ENCODE measurements at places on chromosomes 3 and 15.

GRCh38 chr3:106566277-106566676 is 697.5 kb upstream of the CBLB start:
- DNase-seq = no peak

GRCh38 chr3:102068327-102068726 is 219.0 kb downstream of the NFKBIZ start:
- DNase-seq = no peak

GRCh38 chr15:80549654-80550053 is 145.5 kb upstream of the ABHD17C start:
- no peak for DNase-seq

- no peak for DNase-seq
Observed at GRCh38 chr3:136465296-136465695, 215.2 kb downstream of the PCCB start.

GRCh38 chr15:39172380-39173281 is 408.2 kb upstream of the THBS1 start:
- DNase-seq = no peak

GRCh38 chr3:178673529-178673928 is 137.3 kb downstream of the KCNMB2 start:
- peak; percentile 33 for DNase-seq

DNA sequence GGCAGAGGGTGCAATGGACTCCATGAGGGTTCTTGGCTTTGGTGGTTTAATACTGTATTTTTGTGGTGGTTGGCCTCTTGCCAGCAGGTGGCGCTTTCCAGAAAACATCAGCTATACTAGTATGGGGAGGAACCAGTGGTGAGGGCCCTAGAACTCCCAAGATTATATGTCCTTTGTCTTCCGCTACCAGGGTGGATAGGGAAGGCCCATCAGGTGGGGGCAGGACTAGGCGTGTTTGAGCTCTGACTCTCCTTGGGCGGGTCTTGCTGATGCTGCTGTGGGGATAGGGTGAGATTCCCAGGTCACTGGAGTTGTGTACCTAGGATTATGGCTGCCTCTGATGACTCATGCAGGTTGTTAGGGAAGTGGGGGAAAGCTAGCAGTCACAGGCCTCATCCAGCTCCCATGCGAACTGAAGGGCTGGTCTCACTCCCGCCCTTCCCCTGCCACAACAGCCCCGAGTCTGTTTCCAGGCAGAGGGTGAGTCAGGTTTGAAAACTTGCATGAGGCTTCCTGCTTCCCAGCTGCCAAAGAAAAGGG is 357.7 kb downstream of the OTOL1 start:
- peak; percentile 85 for DNase-seq

DNA sequence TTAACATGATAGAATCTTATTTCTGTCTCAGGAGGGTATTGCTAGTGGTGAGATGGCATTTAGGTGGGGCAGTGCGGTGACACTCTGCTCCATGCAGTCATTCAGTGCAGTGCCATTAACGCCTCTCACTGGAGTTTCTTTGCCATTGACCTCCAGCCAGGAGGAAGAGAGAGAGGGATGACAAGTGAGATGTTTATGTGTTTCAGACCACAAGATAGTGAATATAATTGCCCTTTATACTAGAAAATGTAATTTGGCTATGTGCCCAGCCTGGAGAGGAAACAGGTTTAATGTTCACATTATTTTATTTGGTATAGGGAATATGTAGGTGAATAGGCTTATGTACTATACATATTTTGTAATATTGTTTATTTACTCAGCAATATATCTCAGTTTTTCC is 84.5 kb downstream of the ZIC1 start:
- no peak for DNase-seq

- DNase-seq = no peak
Observed at GRCh38 chr3:33971055-33971454, 172.6 kb downstream of the PDCD6IP start.

GRCh38 chr3:138888560-138888959 is 53.8 kb upstream of the PIK3CB start:
- peak; percentile 64 for DNase-seq

DNA sequence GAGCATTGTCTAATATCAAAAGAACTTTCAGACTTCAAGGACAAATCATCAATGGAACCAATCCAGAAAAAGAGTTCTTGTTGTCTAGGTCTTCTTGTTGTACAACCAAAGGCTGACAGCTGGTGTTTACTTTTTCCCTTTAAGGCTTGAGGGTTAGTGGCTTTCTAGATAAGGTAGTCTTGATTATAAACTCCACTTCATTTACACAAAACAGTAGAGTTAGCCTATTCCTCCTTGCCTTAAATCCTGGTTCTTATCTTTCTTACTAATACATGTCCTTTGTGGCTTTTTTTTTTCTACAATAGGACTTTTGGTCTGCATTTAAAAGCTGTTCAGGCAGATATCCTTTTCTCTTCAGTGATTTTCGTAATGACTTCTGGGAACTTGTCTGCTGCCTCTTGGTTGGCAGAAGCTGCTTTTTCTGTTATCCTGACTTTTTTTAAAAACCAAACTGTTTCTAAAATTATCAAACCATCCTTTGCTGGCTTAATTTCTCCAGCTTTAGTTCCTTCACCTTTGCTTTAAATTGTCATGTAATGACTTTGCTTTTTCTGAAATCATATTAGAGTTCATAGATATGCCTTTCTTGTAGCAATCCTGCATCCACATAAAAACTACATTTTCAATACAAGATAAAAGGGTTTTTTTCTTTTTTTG is 44.8 kb downstream of the STRIT1 start:
- no peak for DNase-seq

DNA sequence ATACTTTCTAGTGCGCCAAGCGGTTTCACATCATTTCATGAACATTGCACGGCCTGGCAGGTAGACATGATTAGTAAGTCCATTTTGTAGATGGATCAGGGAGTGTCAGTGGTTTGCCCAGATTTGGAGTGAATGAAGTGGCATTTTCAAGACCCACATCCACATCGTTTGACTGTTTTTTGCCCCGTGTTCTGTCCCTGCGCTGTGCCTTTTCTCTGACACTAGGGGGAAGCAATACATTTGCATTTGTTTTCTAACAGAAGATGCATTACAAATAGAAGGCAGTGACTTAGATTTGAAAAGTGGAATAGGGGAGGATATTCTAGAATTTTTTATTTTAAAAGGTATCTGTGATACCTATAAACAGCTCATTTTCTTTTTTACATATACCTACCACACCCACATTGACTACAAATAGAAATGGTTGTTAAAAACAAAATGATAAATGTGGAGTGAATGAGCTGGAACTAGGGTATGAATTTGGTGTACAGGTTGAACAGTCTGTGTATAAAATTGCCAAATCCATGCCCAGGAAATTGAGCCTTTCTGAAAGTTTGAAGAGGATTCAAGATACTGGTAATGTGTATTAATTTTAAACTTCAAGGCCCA is 98.0 kb downstream of the USP13 start:
- DNase-seq = peak; percentile 39

- DNase-seq = peak; percentile 13
Observed at GRCh38 chr3:157282261-157283191, 122.6 kb upstream of the CCNL1 start.

- peak; percentile 19 for DNase-seq
Observed at GRCh38 chr3:51099794-51100535, 285.1 kb upstream of the MANF start.

GRCh38 chr15:57432141-57432741 is 55.9 kb downstream of the CGNL1 start:
- DNase-seq = no peak

DNA sequence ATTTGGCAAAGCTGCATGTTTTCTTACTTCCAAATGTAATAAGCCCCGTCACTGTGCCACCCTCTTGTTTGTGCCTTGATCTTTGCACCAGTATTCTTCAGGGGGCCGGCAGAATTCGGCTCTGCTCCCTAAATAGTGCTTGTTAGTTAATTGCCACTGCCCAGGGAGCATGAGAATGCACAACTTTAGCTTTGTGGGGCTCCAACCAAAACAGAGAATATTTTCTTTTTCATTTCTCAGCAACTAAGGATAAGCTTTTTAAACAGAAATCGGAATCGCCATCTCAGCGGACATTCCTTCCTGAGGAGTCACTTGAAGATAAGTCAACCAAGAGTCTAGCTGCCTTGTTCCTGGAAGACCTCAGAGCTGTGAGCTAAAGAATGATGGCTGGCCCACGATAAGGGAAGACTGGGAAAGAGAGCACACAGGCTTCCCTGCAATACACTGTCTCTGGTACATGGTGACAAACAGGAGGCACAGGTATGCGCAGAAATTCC is 106.0 kb downstream of the LRIG1 start:
- DNase-seq = no peak

DNA sequence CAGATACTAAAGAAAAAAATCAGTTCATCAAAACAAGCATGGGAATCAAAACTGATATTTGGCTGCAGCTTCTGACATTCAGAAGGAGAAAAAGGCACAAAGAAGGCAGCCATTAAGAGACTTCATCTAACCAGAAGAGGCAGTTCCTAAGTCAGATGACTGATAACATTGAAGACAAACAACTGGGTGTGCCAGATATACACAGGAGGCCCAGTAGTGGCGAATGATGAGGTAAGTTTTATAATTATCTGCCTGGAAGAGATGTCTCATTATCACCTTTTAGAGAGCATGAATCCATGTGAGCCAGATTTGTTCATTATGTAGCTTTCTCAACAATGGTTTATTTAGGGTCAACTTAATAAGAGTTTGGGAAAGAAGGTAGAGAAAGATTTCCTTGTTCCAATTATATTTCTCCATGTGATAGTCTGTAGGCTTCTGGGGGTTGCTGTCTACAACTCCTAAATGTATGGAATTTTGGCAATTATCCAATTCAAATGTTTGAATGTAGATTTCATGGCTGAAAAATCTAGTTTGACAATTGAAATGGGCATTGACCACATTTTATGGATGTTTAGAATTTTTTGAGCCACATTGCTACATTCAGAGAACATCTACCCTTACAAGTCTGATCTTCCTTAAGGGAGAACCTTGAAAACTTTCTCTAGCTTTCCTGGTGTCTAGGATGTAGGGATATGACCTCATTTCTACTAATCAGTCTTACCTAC is 50.4 kb upstream of the RASGRF1 start:
- no peak for DNase-seq

GRCh38 chr3:41207355-41207754 is 8.1 kb downstream of the CTNNB1 start:
- no peak for DNase-seq

GRCh38 chr3:80187981-80188380 is 420.2 kb upstream of the ROBO1 start:
- DNase-seq = no peak

DNA sequence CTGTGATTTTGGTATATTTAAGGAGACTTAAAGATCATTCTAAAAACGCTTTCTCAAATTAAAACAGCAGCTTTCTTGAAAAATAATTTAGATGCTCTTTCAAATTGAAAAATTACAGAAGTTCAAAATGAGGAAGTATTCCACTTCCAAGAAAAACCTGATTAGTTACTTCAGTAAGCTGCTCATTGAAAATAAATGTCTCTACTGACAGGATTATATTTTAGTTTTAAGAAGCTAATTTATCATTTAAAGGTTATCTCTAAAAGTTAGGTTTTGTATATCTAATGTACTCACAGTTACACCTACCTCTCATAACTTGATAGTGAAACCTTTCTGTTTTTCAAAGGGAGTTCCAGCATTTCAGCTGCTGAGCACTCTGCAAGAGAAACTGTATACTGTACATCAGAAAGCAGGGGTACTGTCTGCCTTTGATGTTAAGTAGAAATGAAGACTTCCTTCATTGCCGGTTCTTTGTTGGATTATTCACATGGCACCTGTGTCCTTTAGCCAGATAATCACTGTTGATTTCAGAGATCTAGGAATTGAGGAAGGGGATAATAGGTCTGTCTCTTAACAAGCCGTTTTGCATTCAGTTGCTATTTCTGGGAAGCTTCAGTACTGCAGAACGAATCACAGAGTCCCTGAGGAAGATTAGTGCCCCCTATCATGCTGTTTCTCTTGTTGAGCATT is 161.6 kb downstream of the TCF12 start:
- DNase-seq = peak; percentile 61

GRCh38 chr3:16186086-16186485 is 11.6 kb downstream of the GALNT15 start:
- DNase-seq = no peak

DNA sequence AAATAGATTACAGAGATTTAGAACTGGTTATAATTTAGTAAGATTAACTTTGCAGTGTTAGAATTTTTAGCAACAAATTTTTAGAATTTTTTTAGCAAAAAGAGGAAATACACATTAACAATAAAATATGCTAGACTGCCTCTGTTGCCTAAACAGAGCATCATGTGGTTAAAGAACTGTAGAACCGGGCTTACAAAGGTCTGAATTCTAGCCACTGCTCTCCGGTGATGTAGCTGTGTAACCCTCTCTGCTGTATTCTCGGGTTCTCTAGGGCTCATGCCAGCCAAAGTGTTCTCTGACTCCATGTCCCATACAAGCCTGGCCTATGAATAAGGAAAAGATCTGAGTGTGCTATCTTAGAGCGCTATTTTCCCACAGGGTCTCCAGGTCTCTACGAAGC is 2.9 kb upstream of the P2RY12 start:
- peak; percentile 48 for DNase-seq

DNA sequence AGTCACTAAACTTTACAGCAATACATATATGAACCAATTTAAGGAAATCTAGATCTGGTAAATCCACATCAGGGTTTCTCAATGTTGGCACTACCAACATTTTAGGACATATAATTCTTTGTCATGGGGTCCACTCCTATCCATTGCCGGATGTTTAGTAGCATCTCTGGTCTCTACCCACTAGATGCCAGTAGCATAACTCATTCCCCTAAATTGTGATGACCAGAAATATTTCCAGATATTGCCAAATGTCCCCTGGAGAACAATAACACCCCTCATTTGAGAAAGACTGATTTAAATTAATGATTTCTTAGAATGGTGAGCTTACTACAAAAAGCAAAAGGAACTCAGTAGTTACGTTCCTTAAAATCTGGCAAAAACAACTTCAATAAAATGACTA is 23.1 kb upstream of the ANKRD28 start:
- no peak for DNase-seq
